Suprapubic skin (tissue), 4 donors: ENCODE measurements at places on chromosomes 13 and 19. TPM values are rescaled to one million over a fixed set of nuclear protein-coding genes. Genes with fewer than 3 reads are reported as not detected.

NANOS2 gene
- not detected for total RNA-seq

DNA sequence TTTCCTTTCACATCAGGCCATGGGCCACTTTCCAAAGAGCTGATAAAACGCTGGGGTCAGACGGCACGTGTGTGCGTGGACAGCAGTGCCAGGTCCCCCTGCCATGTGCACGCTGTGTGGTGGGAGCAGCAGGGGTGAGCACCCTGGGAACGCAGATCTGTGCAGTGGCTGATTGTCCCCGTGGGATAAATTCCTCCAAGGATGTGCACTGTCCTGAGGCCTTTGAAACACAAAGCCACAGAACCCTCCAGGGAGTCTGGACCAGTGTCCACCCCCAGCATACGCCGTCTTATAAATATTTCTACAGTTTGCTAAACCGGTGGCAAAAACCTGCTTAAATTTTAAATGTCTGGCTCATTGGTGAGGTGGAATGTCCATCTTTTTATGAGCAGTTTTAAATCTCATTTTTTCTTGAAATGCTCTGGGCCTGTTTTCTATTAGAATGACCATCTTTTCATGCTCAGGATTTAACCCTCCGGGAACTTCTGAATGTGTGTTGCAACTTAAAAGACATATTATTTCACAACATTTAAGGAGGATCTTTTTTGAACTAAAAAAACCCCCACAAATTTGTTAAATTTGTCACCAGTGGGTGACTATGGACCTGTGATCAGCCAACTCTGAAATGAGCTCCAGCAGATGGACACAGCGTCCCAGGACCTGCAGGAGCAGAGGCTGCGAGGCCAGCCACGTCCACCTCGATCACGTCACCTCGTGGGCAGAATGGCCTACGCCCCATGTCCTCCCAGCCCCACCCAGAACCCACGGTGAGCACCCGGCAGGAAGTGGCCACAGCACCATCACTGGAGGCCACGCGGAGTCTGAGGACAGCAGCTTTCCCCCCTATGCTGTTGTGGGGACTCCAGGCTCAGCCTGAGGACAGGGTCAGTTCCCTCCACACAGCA is 68.6 kb downstream of the RASA3 start:
- DNase-seq: peak; percentile 88

- DNase-seq: no peak
These were observed 34.2 kb downstream of the RUBCNL start for GRCh38 chr13:46352805-46353204.

DNA sequence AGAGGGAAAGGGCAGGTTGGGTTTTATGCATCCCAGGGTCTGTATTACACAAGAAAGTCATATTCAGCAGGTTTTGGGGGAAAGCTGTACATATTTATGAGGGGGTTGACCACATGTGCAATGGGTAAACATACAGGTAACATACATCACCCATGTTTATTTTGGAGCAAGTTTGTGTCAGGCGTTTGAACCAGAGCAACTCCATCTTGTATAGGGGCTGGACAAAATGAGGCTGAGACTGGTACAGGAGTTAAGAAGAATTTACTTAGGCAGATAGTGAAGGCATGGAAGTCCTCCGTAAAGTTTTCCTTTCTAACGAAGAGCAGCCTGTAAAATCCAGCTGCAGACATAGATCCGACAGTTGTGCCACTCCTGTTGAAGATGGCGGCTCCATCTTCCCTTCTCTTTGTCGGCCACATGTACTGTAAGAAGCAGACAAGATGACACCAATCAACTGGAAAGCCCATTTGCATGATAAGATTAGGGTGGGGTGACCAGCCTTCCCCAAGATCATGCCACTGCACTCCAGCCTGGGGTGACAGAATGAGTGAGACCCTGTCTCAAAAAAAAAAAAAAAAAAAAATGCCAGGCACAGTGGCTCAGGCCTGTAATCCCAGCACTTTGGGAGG is 4.7 kb upstream of the NUDT19 start:
- DNase-seq: no peak

DNA sequence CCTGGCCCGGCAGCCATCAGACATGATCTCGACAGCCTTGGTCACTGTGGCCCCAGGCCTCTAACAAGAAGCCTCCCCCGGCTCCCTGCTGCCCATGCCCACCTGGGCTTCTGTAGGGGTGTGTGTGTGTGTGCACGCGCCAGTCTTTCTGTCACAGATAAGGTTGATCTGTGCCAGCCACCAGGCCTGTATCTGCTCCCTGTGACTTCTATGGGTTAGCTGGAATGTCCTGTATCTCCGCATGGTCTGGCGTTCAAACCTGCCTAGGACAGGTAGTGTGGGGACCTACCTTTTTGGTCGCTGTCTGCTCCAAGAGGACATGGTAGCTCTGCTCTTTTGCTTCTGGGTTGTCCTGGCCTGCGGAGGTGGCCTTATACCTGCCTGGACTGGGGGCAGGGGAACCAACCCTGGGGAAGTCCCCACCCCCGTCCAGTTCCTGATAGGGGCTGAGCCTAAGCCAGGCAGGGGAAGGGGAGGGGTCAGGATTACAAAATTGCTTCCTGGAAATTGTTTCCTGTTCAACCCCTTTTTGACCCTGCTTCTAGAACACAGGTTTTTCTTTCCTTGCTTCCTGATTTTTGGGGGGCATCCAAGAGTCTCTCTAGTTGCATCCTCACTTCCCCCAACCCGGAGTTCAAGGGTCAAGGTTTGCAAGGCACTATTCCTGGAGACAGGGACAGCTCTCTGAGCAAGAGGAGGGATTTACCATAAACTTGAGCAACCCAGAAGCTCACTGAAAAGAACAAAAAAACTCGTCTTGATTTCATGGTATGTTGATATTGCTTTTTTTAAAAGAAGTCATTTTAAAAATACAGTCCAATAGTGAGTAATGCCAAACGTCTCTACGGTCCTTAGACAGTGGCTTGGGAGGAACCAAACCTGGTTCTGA is at the start of gene LRG1:
TSS of gene LRG1 (minus strand) at position 344 of the 889 bp plus-strand sequence. CDS start at position 321, 23 bp downstream.
- DNase-seq: no peak
